ENCODE measurements at places on chromosomes 1 and 21. TPM values are rescaled to one million over a fixed set of nuclear protein-coding genes. Genes with fewer than 3 reads are reported as not detected.

DNA sequence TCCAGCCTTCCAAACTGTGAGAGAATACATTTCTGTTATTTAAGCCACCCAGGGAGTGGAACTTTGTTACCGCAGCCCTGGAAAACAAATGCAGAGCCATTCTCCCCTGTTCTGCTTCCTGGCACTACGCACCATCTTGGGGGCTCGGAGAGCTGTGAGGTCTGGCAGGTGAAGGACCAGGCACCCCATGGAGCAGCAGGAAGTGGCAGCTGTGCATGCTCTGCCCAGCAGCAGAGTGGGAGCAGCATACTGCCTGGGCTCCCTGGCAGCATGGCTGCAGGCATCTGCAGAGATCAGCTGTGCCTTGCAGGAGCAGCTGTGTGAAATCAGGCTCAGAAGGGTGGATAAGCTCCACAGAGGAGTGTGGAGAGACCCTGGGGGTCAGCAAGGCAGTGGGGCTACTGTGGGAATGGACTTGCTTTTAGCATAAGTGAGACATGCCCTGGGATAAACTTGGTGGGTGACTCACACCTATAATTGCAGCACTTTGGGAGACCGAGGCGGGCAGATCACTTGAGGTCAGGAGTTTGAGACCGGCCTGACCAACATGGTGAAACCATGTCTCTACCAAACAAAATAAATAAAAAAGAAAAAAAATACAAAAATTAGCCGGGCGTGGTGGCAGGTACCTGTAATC, 17.7 kb upstream of the ZSCAN20 start:
- DNase-seq = no peak

- peak; percentile 15 for DNase-seq
These were observed at the start of gene MARK1 for GRCh38 chr1:220527908-220528678. TSS of gene MARK1 (plus strand) at chr1:220528136. CDS start at chr1:220528823, 687 bp downstream.

DNA sequence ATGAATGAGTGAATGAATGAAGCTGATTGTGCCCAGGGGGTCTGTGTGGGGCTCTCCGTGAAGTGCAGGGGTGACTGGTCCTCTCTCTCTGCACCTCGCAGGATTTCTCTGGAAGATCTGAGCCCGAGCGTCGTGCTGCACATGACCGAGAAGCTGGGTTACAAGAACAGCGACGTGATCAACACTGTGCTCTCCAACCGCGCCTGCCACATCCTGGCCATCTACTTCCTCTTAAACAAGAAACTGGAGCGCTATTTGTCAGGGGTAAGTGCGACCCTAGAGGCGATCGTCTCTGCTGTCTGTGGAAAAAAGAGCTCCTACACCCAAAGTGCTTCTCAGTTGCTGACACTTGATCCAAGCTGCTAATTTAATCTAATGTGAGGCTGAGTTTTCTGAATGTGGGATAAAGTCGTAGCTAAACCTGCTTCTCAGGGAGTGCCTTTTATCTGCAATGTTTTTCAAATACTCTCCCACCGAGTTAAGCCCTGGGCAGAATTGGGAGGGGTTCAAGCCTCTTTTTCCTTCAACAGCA, 101.7 kb downstream of the HUNK start:
- DNase-seq = no peak

DNA sequence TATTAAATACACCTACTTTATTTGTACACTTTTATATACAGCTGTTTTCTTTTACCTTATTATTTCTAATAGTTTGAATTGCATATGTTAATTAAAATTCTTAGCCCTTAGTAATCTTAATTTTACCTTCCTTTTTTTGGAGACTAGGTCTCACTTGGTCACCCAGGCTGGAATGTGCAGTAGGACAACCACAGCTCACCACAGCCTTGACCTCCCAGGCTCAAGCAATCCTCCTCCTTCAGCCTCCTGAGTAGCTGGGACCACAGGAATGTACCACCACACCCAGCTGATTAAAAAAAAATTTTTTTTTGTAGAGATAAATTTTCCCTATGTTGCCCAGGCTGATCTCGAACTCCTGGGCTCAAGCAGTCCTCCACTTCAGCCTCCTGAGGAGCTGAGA, 15.0 kb upstream of the SDC3 start:
- no peak for DNase-seq

- DNase-seq = peak; percentile 84
These were observed 32.4 kb downstream of the GNB1 start for GRCh38 chr1:1858382-1859086.

DNA sequence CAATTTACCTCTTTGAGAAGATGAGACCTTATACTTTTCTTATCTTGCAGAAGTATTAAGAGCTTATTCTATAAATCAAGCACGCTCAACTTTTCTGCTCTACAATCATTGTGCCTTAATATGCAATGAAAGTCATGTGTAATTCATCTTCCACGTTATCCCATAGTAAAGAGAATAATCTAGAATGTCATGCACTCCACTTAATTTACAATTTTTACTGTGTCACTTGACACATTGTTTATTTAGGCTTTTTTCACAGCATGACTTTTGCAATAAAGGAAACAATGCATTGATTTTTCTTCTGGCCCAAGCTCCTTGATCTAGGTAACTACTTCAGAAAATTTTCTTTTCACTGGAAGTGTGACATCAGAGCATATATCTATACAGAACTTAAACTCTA, 290.9 kb downstream of the HHIPL2 start:
- no peak for DNase-seq

- DNase-seq = no peak
These were observed 42.0 kb downstream of the FCRL3 start for GRCh38 chr1:157658571-157658970.

GRCh38 chr1:43329995-43330751, 7.4 kb upstream of the MPL start:
- no peak for DNase-seq

- DNase-seq = no peak
These were observed 162.2 kb upstream of the FAM78B start for GRCh38 chr1:166328956-166329355.

DNA sequence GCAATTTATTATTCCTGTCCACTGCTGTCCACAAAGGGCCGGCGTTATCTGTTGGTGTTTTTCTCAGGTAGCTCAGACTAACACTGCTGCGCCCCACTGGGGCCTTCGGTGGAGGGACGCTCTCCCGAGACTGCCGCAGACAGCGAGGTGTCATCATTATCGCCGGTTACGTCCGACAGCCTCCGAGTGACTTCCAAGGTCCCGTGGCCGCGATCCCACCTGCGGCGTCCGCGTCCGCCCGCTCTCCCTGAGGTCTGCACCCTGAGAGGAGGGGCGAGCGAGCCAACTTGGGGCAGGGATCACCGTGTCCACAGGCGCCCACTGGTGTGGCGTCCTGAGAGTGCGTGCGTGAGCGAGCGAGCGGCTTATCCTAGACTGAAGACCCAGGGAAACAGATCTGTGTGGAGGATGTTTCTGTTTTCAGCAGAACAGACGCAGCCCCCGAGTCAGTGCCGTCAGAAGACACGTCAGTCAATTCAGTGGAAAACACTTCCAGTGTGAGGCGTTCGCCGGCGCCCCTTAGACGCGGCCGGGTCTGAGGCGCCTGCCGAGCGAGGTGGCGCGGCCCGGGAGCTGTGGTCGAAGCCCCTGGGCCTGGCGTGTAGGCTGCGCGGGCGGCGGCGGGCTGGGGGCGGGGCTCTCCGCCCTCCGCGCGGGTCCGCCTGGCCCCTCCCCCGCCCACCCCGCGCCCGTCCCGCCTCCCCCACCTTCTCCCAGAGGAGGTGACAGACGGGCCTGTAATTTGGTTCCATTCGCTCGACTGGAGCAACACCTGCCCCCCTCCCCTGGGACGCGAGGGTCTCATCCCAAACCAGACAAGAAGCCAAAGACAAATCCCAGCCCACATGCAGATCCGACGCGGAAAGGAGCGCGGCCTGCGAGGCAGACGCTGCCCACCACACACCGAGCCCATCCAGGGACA, 12.6 kb downstream of the NHLH2 start:
- DNase-seq = no peak

DNA sequence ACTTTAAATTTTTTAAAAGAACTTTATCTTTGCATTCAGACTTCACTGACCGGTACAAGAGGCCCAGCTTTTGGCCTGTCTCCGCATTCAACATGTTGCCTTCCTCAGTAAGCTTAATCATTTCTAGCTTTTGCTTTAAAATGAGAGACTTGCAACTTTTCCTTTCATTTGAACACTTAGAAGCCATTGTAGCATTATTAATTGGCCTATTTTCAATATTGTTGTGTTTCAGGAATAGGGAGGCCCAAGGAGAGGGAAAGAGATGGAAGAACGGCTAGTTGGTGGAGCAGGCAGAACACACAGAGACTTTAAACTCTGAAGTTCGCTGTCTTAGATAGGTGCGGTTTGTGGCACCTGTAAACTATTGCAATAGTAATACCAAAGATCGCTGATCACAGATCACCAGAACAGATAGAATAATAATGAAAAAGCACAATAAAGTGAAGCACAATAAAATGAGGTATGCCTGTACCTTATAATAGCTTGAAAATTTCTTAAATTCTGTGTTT, 31.4 kb downstream of the RABGAP1L start:
- DNase-seq = no peak

DNA sequence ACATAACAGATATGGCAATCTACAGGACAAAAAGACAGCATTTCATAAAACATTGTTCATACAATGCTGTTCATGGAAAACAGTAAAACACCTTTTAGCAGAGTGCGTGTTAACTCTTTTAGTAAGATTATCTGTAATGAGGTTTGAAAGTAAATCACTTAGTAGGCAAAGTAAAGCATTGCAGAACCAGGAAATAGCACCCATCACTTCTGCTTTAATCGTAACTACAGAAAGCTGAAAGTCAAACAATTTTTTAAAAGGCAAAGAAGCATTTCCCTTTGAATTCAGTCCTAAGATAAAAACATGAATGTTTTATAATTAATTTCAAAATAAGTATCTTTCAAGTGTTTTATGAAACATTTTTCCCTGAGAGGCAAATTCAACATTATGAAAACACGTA, 63.3 kb upstream of the RNF11 start:
- DNase-seq = no peak

DNA sequence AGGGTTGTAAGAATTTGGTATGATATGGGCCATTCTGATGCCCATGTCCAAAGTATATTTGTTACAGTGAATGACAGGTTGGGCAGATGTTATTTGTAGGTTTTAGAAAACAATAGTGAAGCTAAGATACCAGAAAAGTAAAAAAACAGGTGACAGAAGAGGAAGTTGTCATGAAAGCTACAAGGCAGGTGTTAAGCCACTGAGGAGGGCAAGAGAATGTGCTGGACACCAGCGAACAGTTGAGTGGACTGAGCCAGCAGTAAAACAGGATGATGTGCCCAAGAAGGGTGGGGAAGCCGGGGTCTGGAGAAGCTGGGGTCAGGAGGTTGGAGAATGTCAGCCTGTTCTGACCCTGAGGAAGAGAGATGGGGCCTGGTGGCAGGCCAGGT, 83.3 kb downstream of the DTL start:
- no peak for DNase-seq

GRCh38 chr1:222202831-222203230, 345.1 kb downstream of the HHIPL2 start:
- DNase-seq = no peak

Gene SLAMF1
- total RNA-seq = not detected

Gene KCNA3
- total RNA-seq = not detected

Gene KCNJ9
- not detected for total RNA-seq

Gene OR2T1
- not detected for total RNA-seq

Gene SIM2
- total RNA-seq = 9.9 TPM

Gene TSPEAR
- total RNA-seq = not detected

Gene RHCE
- not detected for total RNA-seq

Gene S100A2
- total RNA-seq = 17.9 TPM

Gene LCE1D
- not detected for total RNA-seq

Gene OR2T2
- total RNA-seq = not detected

Gene ACP6
- 38.7 TPM for total RNA-seq

Gene DCST1
- total RNA-seq = 0.05 TPM

Gene VSIG8
- 0.13 TPM for total RNA-seq

Gene S100A1
- 0.15 TPM for total RNA-seq

Gene SLC2A5
- total RNA-seq = not detected

Gene FLG
- not detected for total RNA-seq
